ENCODE measurements at places on chromosomes 6 and 20. TPM values are rescaled to one million over a fixed set of nuclear protein-coding genes. Genes with fewer than 3 reads are reported as not detected.

Gene RBBP8NL
- total RNA-seq, result 1.3 TPM

Gene SIRPA
- 21.0 TPM for total RNA-seq

Gene EPHA7
- 4.8 TPM for total RNA-seq

Gene ZFP57
- 1.6 TPM for total RNA-seq

Gene NOX3
- not detected for total RNA-seq

Gene TREM1
- total RNA-seq, result 0.93 TPM

Gene POM121L2
- 5.1 TPM for total RNA-seq

Gene ALDH5A1
- total RNA-seq, result 21.2 TPM

Gene TNXB
- 42.4 TPM for total RNA-seq

Gene HLA-DRA
- 23.4 TPM for total RNA-seq

Gene TINAG
- total RNA-seq, result not detected

Gene RGS17
- 3.1 TPM for total RNA-seq

Gene KLC4
- total RNA-seq, result 41.1 TPM

Gene MEP1A
- 0.63 TPM for total RNA-seq

Gene DEF6
- 13.1 TPM for total RNA-seq

Gene PERP
- total RNA-seq, result 8.2 TPM

Gene SLC22A2
- 0.99 TPM for total RNA-seq

Gene SERAC1
- total RNA-seq, result 9.8 TPM

Gene BPI
- 9.3 TPM for total RNA-seq

Gene MYH7B
- 30.2 TPM for total RNA-seq

Gene HLA-DMB
- total RNA-seq, result 4.9 TPM

Gene ZNF311
- 5.0 TPM for total RNA-seq

Gene HMGCLL1
- 9.2 TPM for total RNA-seq

Gene PSMA7
- total RNA-seq, result 203 TPM

Gene SLC35F1
- 1.6 TPM for total RNA-seq

Gene RIPPLY2
- total RNA-seq, result 0.63 TPM

Gene CYP21A2
- total RNA-seq, result 1.7 TPM

Gene CALHM5
- total RNA-seq, result 2.0 TPM

Gene PTPRT
- total RNA-seq, result 2.3 TPM

Gene EYA4
- 11.3 TPM for total RNA-seq

Gene MAPK13
- 57.5 TPM for total RNA-seq

Gene OR2H2
- total RNA-seq, result 0.25 TPM

Gene C6orf132
- 1.3 TPM for total RNA-seq

Gene C6orf163
- 17.4 TPM for total RNA-seq

Gene IL17A
- total RNA-seq, result not detected

Gene ULBP3
- 33.5 TPM for total RNA-seq

Gene THBS2
- total RNA-seq, result 4.8 TPM

Gene SAMD5
- total RNA-seq, result 27.9 TPM

Gene PROKR2
- total RNA-seq, result 0.31 TPM

Gene TUBB1
- total RNA-seq, result 0.55 TPM

Gene NTSR1
- total RNA-seq, result 0.81 TPM
